ENCODE measurements at places on chromosomes 11 and 22.

DNA sequence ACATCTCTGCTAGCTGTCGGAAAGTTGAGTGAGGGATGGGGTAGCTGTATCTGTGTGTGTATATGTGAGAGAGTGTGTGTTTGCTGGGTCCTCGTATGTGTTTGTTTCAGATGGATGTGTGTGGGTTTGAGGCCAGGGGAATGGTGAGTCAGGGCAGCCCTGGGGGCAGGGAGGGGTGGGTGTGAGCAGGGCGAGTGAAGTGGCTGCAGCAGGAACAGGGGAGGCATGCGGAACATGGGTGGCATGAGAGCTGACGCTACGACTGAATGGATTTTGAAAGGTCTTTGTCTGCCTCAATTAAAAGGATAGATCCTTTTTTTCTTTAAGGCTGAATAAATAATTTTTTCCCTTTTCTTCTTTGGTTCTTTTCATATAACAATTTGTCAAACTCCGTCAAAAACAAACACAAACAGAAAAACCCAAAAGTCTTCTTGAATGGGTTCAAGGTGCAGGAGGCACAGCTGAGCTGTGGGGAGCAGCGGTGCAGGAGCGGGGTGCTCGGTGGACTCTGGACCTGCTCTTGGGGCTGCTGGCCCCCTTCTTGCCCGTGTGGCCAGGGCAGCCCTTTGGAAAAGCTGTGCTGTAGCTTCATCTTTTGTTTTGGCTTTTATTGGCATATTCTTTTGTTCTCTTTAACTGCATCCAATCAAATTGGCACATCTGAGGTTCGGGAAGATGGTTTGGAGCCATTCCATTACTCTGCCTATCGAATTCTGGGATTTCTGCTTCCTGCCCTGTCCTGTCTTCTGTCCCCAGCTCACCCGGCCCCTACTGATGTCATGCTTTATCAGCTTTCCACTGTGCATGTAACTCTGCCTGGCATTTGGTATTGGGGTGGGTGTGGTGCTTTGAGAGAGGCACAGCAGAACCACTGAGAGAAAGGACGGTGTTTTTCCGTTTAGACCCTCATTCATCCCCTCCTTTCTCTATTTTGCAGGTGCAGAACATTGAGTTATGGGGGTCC lies 80.1 kb downstream of the ADAMTS15 start:
- DNase-seq = no peak

- peak; percentile 71 for DNase-seq
Observed at GRCh38 chr11:93591247-93591898, 48.2 kb upstream of the SMCO4 start.

DNA sequence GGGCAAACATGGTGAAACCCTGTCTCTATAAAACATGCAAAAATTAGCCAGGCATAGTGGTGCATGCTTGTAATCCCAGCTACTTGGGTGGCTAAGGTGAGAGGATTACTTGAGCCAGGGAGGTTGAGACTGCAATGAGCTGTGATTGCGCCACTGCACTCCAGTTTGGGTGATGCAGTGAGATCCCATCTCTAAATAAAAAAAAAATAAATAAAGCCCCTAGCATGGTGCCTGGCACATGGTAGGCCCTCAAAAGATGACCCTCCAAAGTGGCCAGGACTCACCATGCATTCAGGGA lies 74.6 kb downstream of the PTPRJ start:
- DNase-seq = no peak

DNA sequence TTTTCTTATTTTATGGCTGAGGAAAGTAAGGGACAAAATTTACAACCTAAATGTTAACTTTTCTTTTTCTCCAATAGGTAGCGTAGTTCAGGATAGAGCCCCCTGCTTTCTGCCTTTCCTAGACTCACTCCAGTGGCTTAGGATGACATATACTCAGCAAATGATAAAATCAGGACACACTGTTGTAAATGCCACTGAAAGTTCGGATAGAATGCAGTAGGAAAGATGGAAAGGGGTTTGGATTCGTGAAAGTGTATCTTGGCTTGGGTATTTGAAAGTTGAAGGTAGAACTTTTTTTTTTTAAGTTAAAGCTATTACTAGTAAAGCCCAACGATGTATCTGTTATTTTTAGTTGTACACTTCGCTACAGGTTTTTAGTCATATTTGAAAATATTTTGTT lies 2.2 kb downstream of the DYNC2H1 start:
- no peak for DNase-seq

DNA sequence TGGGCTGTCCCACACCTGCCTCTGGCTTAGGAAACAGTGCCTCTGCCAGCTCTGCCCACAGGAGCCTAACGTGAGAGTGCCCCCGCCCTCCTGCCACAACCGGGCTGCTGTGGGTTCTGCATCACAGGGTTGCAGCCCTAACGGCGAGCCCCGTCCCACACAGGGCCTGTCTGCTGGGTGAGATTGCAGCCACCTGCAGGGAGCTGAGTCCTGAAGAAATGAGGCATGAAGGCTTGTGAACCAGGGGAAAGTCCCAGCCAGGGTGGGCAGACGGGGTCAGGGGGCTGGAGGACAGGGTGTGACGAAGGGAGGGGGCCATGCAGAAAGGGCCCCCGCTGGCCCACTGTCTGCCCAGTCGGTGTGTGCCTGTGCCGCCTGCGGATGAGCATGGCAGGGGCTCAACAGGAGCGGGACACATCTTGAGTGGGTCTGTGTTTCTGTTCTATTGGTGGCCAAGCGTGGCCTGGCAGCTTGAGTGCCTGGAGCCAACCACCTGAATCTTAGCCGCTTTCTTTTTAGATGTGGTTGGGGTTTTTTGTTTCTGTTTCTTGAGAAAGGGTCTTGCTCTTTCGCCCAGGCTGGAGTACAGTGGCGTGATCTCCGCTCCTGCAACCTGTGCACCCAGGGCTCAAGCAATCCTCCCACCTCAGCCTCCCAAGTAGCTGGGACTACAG lies 38.9 kb downstream of the CTTN start:
- DNase-seq = no peak

DNA sequence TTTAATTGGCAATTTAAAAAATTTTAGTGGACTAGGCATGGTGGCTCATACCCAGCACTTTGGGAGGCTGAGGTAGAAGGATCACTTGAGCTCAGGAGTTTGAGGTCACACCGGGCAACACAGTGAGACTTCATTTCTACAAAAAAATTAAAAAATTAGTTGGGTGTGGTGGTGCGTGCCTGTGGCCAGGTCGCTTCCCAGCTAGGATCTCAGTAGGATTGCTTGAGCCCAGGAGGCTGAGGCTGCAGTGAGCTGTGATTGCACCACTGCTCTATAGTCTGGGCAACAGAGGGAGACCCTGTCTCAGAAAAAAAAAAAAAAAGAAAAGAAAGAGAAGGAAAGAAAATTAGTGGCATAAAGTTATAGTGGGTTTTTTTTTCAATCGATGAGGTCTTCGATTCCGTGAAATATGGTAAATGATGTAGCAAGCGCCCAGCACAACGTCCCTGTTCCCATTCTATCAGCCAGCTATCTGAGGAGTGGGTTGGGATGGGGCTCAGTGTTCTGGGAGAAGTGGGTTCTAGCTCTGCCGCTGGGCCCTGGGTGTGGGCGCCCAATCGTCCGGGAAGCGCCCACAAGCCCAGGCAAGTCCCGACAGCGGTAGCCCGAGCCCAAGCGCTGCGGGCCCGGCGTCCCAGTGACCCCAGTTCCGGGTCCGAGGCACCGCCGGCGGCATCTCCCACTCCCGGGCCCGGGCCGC lies 1.4 kb downstream of the FOSL1 start:
- no peak for DNase-seq

- DNase-seq = no peak
Observed at GRCh38 chr11:6206456-6207180, 1.3 kb downstream of the C11orf42 start.

GRCh38 chr11:72736452-72737069 lies 15.6 kb downstream of the ARAP1 start:
- peak; percentile 65 for DNase-seq

- no peak for DNase-seq
Observed at GRCh38 chr11:69145050-69145380, 10.7 kb upstream of the SMIM38 start.

DNA sequence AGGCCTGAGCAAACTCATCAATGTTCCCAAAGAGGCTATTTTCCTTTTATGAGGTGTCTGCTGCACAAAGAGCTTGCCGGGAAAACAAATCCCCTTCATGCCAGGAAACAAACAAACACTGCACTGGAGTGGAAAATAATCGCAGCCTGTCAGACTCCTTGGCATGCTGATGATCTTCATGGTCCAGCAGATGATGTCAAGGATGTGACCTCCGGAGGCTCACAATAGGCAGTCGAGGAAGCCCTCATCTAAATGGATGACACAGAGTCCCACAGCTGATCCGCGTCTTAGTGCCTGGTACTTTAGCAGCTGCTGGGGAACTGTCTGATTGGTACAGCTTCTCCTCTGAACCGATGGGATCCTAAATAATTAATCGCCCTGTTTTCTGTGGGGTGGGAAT lies 187.6 kb downstream of the TENM4 start:
- DNase-seq = no peak

- DNase-seq = no peak
Observed at GRCh38 chr22:37213218-37213855, 1.1 kb upstream of the SSTR3 start.

GRCh38 chr11:103935219-103935618 lies 101.2 kb upstream of the DDI1 start:
- DNase-seq = no peak

DNA sequence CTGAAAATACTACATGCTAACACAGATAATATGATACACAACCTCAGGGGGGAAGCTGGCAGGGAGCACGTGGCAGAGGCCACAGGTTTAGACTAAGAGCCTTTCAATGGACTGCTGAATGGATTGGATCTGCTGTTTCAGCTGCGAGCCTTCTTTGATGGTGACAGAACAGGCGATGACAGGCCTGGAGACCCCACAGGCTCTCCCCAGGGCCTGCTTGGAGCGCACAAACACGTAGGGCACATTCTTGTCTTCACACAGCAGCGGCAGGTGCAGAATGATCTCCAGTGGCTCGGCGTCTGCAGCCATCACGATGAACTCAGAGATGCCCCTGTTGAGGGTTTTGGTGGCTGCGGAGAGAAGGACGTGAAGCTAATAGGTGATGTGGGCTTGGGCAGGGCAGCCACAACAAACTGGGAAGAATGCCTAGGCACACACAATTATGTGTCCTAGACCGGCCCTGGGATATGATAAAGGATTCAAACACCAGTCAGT lies 13.8 kb downstream of the SNU13 start:
- no peak for DNase-seq

- no peak for DNase-seq
Observed at GRCh38 chr11:128379587-128380580, 207.5 kb downstream of the ETS1 start.

GRCh38 chr11:41920374-41920773 lies 460.9 kb upstream of the LRRC4C start:
- no peak for DNase-seq

- DNase-seq = no peak
Observed at GRCh38 chr11:31646216-31646615, 136.6 kb downstream of the ELP4 start.

DNA sequence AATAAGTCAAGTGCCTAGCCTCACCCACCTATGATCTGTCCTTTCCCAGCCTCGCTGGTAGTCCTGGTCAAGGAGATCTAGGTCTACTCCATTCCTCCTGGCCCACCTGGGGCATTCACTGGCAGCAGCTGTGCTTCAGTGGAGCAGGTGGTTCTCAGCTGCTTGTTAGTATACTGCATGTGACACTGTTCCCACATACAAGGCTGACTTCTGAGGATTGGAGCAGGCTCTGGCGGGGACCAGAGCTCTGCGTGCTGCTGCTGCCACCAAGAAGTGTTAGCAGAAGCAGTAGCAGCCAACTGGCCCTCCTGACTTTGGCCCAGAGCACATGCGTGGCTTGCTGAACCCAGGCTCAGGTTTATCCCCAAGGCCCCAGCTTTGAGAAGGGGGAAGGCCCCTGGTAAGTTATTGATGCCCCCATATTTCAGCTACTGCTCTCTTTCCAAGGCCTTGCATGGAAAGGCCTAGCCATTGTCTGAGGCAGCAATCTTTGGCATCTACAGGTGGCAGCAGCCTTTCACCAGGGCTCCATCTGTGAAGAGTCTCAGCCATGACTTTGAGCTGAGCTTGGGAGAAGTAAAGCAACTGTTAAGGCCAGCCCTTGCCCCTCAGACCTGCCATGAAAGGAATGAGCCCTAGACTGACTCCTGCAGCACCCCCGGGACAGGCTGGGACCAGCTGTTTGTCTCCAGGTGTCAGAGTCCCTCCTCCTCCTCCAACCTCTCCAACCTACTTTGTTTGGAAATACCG lies 26.5 kb downstream of the ARHGAP1 start:
- no peak for DNase-seq

DNA sequence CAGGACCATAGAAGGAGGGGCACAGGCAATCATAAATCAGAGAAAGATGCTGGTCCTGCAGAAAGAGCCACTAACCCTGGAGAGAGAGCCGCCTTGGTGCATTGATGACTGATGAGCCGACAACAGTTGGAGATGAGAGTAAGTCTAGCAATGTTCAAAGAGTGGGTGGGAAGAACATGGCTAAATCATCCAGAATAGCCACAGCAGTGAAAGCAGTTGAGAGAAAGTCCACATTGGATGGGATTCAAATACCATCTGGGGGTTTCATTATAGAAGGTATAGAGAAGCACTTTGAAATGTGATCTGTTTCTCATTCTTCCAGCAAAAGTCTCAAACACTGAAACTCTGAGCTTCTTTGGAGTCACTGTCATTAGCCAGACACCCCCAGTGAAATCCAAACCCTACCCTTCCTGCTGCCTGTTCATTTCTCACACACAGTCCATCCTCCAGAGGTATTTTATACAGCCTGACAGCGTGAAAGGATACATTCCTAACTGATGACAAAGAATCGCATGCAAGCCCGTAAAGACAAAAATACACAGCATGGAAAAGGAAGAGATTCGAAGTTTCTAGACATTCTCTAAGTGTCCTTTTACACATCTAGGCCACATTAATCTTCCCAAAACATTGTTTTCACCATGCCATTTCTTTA lies 303.1 kb upstream of the MPPED2 start:
- peak; percentile 81 for DNase-seq

- no peak for DNase-seq
Observed at GRCh38 chr11:3051196-3052108, 5.8 kb downstream of the CARS1 start.

GRCh38 chr22:28905256-28905832 lies 22.0 kb downstream of the ZNRF3 start:
- no peak for DNase-seq

DNA sequence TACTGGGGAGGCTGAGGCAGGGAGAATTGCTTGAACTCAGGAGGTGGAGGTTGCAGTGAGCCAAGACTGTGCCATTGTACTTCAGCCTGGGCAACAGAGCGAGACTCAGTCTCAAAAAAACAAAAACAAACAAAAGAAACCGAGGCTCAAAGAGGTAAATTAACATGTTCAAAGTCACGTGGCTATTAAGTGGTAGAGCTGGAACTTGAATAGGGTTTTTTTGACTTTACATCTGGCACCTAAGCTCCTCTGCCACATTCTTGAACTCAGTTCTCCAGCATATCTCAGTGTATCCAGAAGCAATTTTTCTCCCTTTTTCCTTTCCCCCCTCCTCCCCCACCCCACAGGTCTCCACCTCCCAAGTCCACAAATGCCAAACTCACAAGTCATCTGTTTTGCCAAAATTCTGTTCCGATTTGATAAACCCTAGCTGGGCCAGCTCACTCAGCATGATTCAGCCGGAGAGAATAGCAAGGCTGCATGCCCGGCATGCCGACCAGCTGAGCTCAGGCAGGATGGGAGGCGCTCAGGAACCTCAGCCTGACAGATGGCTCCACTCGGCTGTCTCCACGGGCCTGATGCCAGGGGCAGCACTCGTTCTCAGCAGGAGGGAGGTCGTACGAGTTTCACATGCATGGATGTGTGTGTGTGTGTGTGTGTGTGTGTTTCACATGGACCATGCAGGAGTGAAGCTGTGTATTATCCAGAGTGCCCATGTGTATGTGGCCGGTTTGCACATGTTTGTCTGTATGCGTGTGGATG lies 63.2 kb upstream of the RRAS2 start:
- DNase-seq = peak; percentile 100

GRCh38 chr22:22945195-22945594 lies 57.6 kb downstream of the IGLL5 start:
- no peak for DNase-seq
